ENCODE measurements at places on chromosomes 2 and 18.

- no peak for DNase-seq
Observed at GRCh38 chr18:68114989-68115388, 598.5 kb upstream of the DSEL start.

GRCh38 chr2:233449081-233449901 lies 95.0 kb downstream of the DGKD start:
- DNase-seq: no peak

DNA sequence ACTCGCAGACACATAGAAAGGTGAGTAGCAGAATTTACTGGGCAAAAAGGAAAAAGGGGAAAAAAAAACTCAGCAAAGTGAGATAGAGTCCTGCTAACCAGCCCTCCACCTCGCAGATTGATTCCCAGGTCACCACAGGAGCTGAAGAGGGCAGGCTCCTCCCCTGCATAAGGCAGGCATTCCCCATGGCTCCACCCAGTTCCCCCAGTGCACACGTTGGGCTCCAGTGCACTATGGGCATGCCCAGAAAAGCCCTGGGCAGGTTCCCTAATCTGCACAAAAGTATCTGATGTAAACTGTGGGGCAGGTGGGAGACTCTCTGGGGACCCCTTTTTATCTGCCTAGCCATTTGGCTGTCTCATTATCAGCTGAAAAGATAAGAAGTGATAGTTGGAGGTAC lies 461.2 kb upstream of the TMEFF2 start:
- no peak for DNase-seq

DNA sequence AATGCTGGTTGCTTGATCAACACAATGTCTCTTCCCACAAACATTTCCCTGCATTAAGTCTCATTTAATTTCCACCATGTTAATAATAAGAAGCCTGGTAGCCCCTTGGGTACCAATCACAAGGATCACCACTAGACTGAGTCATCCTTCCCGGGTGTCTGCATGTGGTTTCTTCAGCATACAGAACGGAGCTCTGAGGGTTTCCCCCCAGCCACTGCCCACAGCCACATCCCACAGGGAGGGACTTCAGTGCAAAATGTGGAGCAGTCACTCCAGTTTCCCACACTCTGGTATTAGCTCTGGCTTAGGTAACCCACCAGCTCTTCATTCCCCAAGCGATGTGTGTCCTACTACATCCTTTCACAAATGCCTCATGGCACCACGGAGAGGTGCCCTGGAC lies 42.7 kb upstream of the POLE4 start:
- peak; percentile 50 for DNase-seq

DNA sequence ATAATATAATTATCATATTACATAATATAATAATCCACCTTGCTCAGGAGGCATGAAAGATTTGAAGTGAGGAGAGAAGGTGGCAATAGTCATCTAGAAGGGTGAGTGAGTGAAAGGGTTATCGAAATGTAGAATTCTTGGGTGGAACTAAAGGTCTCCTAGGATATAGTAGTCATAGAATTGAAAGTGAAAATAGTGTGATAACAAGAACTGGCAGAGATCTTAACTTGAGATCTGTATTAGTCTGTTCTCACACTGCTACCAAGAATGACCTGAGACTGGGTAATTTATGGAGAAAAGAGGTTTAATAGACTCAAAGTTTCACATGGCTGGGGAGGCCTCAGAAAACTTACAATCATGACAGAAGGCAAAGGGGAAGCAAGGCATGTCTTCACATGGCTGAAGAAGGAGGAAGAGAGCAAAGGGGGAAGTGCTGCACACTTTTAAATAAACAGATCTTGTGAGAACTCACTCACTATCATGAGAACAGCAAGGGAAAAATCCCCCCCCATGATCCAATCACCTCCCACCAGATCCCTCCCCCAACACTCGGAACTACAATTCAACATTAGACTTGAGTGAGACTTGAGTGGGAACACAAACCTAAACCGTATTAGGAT lies 351.5 kb downstream of the NR4A2 start:
- DNase-seq: no peak

DNA sequence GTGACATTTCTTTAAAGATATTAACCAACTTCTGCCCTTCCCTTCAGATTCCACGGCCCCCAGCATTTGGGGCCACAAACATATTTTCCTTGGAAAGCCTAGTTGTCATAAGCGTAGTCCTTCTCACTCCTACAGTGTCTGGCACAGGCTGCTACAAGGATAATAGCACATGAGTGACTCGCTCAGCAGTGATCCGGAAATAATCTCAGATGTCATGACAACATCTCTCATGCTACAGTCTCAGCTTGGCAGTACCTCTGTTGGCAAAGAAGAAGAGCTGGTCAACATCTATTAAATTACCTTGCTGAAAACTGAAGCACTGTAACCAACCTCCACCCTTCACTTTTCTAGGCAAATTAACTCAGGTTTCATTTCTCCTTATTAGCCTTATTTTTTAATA lies 351.7 kb downstream of the RAD51AP2 start:
- no peak for DNase-seq

DNA sequence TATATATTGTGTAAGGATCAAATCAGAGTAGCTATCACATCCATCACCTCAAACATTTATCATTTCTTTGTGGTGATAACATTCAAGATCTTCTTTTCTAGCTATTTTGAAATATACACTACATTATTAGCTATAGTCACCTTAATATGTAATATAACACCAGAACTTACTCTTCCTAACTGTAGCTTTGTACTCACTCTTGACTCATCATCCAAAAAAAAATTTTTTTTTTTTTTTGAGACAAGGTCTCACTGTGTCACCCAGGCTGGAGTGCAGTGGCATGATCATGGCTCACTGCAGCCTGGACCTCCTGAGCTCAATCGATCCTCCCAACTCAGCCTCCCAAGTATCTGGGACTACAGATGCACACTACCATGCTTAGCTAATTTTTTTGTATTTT lies 153.3 kb downstream of the EML6 start:
- DNase-seq: no peak

DNA sequence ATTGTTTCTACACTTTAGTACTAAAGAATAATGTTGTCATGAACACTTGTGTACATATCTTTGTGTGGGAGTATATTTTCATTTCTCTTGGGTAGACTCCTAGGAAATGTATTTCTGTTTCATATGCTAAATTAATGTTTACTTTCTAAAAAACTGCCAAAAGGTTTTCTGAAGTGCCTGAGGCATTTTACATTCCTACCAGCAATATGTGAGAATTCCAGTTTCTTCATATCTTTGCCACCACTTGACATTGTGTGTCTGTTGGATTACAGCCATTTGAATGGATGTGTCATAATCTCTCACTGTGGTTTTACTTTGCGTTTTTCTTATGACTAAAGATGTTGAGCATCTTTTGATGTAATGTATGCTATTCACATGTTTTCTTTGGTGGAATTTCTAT lies 428.2 kb upstream of the KCNH7 start:
- peak; percentile 86 for DNase-seq

DNA sequence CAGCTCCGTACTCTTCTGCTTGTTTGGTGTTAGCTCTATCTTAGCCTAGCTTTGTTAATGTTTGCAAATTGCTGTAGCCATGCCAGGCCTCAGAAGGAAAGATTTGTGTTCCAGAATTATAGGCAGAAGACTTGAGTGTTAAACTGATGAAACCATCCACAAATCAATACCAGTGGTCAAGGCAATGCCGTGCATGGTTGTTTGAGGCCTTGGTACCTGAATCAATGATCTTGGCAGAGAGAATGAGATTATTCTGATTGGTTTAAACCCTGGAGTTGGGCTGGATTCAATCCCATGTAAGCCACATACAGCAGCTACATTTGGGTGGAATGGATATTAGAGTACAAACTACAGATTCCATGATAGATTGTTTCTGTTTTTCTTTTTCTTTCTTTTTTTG lies 4.9 kb downstream of the HADHB start:
- no peak for DNase-seq

- no peak for DNase-seq
Observed at GRCh38 chr2:172082105-172082943, 3.0 kb upstream of the DLX1 start.

DNA sequence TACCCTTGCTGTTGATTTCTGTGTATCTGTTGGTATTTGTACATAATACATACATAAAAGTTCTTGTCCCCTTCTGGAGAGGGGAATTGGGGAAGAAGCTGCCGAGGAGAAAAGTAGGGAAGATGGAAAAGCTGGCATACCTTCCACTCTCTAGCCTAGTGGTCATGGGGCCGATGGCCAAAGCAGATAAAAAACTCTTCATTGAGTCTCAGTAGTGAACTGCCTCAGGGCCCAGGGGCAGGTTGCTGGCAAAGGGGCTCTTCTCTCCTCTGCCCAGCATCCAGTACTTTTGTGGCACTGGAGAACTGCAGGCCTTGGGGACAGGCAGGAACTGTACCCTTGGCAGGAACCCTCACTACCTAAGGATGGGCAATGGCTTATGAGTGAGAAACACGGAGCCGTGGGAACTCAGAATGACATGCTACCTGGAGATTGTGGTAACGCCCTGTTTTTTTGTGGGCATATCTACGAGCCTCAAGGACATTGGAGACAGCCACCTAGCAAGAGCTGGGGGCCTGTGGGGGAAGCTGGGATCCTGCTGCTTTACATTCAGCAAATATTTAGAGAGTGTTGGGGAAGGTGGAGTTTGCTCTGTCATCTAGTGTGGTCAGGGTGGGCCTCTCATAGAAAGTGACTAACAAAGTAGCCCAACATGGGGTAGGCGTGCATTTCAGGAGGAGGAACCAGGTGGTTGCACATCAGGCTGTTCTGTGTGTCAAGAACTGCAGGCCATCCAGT lies 22.6 kb upstream of the ITGB6 start:
- DNase-seq: peak; percentile 56

DNA sequence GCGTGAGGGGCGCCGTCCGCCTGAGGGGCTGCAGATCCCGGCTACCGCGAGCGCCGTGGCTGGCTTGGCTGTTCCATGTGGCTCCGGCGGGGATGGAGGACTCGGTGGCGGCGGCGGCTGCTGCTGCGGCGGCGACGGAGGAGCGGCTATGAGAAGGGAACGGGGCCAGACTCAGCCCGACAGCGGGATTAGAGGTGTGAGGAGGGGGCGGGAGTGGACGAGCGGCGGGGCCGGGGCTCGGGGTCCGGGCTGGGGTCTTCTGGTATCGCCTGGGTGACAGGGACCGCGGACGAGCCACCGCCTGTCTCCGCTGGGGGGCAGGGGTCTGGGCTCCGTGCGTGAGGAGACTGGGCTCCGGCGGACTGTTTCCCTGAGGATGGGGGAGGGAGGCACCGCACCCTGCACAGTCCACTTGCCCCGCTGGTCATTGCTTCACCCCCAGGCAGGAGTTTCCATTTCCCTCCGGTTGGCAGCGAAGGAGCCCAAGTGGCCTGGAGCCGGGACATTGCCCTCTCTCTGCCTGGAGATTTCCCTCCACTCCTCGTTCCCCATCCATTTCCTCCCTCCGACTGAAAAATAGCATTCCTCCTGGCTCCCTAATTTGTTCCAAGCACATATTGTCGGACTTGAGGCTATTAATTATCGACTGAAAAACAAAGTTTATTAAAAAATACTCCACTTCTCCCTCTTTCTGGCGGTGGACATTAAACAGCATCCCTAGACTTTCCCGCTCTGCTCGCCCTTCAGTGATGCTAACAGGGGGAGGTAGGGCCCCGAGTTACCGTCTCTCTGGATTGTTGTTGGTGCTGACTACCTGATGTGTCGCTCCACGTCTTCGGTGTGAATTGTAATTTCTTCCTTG lies 577 bp downstream of the EHBP1 start:
- DNase-seq: peak; percentile 37

- no peak for DNase-seq
Observed at GRCh38 chr2:95392730-95393455, 9.6 kb upstream of the FAHD2A start.

DNA sequence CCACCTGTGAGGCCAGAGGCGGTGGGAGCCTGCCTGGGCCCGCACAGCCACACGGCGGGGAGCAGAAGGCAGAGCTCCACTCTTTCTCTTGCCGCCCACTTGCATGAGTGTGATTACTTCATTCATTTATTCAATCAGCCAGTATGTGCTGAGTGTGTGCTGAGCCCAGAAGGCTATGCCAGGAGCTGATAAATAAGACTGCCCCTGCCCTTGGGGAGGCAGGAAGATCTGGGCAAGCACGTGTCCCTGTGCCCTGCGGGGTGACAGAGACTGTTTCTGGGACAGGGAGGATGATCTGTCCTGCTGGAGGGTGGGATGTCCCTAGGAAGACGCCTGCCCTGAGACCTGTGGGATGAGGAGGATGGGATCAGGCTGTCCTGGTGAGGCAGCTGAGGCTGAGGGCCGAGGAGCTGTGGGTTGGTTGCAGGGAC lies 250.8 kb downstream of the DYSF start:
- no peak for DNase-seq

- DNase-seq: no peak
Observed at GRCh38 chr2:83572400-83572799, 886.7 kb downstream of the SUCLG1 start.

- peak; percentile 21 for DNase-seq
Observed at GRCh38 chr2:43178602-43179542, 47.5 kb downstream of the ZFP36L2 start.

GRCh38 chr18:42576124-42576523 lies 539.4 kb downstream of the RIT2 start:
- no peak for DNase-seq

GRCh38 chr2:67039517-67040103 lies 357.5 kb upstream of the ETAA1 start:
- no peak for DNase-seq
